ENCODE measurements at places on chromosomes 1 and 21.

GRCh38 chr1:245687636-245688535 is 533.1 kb downstream of the KIF26B start:
- DNase-seq: no peak

DNA sequence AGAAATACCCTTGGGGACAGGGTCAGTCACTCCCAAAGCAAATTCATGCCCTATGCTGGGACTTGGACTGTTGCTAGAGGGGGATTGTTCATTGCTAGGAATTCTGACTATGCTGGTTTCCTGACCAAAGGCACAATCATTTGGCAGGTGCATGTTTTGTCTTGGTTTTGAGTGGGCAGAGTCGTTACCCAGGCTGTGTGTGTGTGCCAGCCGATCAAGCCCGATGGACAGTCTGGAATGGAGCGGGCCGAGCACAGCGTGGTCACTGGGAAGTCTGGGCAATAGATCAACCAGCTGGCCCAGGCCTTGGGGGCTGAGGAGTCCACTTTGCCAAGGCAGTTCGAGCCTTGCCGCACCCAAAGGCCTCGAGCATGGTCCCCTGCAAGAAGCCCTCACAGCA is 60.9 kb downstream of the HTR6 start:
- no peak for DNase-seq

GRCh38 chr1:233904633-233905415 is at the start of gene SLC35F3:
Gene SLC35F3 (plus strand): TSS chr1:233904676.
- DNase-seq: peak; percentile 65

DNA sequence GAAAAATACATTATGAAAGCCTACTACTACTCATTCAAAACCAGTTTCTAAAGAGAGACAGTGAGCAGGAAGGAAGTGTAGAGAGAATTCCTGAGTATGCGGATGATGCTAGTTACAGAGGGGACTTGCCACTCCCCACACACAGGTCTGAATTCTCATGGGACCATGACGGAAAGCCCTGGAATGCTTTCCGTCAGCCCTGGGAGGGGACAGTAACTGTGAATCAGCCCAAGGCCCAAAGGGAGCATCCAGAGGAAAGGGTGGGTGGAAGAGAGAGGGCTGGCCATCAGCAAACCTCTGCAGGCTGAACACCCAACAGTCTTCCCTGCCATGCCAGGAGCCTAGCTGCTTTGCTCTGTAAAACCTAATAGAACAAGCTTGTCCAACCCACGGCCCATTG is 36.4 kb downstream of the RCSD1 start:
- no peak for DNase-seq

GRCh38 chr1:55781944-55782482 is 566.8 kb upstream of the USP24 start:
- DNase-seq: peak; percentile 67

DNA sequence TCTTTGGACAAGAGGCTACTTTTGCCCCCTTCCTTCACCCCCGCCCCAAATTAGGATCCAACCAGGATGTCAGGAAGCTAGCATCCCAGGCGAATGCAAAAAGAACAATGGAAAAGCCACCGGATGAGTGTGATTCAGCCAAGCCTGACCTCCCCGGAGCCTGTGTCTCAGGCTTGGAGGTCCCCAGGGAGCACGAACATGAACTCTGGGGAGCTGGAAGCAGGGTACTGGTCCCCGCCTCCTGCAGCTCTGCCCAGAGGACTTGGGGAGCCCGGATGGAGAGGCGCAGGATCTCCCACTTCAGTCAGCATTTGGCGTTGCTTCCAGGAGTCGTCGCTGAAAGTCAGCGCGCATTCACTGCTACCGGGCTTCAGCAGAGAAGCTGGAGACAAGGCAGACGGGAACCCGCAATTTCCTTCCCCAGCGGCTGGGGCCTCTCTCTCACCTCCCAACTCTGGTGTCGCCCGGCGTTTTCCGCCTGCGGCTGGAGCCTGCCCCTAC is 1.8 kb upstream of the TBX15 start:
- no peak for DNase-seq

DNA sequence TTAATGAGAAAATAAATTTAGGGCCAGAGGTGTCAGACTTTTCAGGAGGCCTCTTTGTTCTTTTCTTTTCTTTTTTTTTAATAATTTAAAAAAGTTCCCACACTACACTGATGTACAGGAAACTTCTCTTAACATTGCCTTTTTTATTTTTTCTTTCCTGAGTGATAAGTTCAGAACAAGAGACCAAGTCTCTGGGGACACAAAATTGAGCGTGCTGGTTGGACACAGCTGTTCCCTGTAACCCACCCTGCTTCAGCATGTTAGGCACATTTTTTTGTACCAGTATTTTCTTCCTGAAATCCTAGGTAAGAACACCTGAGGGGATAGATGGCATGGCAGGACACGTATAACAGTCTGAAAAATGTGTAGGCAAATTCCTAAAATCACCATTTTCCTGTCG is 50.1 kb downstream of the PBX1 start:
- no peak for DNase-seq

GRCh38 chr21:39064325-39065012 is 118.8 kb downstream of the PSMG1 start:
- DNase-seq: no peak

DNA sequence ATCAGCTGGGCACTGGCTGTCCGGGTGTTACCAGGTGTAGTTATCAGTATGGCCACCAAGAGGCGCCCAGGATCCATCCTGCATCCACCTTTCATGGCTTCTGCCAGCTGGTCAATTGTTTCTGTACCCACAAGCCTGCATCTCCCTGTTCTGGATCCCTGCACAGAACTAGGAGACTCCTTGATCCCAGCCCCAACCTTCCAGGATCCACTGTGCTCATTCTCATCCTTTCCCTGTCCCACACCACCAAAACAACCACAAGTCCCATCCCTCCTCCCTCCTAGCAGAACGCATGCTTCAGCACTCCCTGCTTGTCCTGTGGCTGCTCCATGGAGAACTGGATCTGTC is 27.2 kb upstream of the FOXE3 start:
- peak; percentile 12 for DNase-seq

GRCh38 chr1:236868625-236869467 is 73.8 kb downstream of the MTR start:
- DNase-seq: peak; percentile 13

GRCh38 chr21:39647476-39647875 is 34.7 kb downstream of the B3GALT5 start:
- DNase-seq: no peak

- no peak for DNase-seq
Observed at GRCh38 chr1:180167721-180168467, 13.2 kb downstream of the QSOX1 start.

- DNase-seq: no peak
Observed at GRCh38 chr1:95221306-95221705, 12.7 kb upstream of the RWDD3 start.

DNA sequence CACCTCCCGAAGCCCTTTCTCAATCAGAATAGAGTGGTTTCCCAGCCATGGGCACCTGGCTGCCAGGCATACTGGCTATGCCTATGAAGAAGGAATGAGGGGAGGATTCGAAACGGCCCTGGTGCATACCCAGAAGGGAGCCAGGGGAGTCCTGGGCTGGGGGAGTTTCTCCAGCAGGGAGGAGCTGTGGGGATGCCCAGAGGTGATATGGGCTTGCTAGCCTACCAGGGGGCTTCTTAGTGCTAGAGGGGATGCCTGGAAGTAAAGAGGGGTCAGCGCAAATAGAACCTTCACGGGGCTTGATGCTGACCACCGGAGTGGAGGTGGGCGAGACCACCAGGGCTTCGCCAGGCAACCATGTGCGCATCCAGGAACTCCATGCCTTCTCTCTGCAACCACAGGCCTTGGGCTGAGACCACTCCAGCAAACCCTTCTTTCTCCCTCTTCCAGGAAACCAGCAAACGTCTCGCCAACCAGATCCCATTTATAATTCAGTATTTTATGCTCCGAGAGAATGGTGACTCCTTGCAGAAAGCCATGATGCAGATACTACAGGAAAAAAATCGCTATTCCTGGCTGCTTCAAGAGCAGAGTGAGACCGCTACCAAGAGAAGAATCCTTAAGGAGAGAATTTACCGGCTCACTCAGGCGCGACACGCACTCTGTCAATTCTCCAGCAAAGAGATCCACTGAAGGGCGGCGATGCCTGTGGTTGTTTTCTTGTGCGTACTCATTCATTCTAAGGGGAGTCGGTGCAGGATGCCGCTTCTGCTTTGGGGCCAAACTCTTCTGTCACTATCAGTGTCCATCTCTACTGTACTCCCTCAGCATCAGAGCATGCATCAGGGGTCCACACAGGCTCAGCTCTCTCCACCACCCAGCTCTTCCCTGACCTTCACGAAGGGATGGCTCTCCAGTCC is 18.2 kb upstream of the MX1 start:
- DNase-seq: no peak

- no peak for DNase-seq
Observed at GRCh38 chr1:37410105-37410504, 64.3 kb upstream of the ZC3H12A start.

GRCh38 chr1:219517031-219517430 is 95.9 kb downstream of the ZC3H11B start:
- DNase-seq: no peak

GRCh38 chr1:115469703-115470476 is 131.8 kb upstream of the NGF start:
- DNase-seq: peak; percentile 6

DNA sequence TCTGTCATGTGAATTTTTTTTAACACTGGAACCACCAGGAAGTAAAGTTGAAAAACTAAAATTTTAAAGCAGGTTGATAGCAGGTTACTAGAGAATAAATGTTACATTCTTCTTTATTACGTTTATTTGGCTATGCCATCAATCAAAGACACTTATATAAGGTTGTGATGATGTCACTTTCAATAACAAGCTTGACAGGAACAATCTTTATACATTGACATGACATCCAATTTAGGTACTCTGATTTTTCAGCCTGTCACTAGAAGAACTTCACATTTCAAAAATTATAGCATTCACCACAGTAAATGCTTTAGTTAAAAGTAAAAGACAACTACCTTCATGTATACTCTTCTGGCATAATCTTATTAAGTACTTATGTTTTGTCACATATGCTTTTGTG is 696.8 kb upstream of the NCAM2 start:
- no peak for DNase-seq

DNA sequence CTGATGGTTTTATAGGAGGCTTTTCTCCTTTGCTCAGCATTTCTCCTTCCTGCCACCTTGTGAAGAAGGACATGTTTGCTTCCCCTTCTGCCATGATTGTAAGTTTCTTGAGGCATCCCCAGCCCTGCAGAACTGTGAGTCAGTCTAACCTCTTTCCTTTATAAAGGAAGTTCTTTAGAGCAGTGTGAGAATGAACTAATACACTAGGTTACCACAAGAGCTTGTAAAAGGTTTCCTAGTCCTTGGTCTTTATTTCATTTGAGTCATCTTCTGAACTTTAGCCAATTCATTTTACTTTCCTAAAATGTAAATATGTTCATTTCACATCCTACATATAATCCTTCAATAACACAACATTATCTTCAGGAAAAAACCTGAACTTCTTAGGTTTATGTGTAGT is 365.3 kb downstream of the HHIPL2 start:
- no peak for DNase-seq

GRCh38 chr1:104028416-104029035 is 278.8 kb downstream of the AMY1C start:
- DNase-seq: no peak

- no peak for DNase-seq
Observed at GRCh38 chr1:17763995-17764394, 8.9 kb downstream of the ACTL8 start.

GRCh38 chr1:223425550-223425949 is 32.3 kb downstream of the CCDC185 start:
- DNase-seq: no peak

- no peak for DNase-seq
Observed at GRCh38 chr1:163036671-163037070, 32.5 kb upstream of the RGS4 start.

- no peak for DNase-seq
Observed at GRCh38 chr1:107867897-107868296, 97.1 kb downstream of the VAV3 start.

DNA sequence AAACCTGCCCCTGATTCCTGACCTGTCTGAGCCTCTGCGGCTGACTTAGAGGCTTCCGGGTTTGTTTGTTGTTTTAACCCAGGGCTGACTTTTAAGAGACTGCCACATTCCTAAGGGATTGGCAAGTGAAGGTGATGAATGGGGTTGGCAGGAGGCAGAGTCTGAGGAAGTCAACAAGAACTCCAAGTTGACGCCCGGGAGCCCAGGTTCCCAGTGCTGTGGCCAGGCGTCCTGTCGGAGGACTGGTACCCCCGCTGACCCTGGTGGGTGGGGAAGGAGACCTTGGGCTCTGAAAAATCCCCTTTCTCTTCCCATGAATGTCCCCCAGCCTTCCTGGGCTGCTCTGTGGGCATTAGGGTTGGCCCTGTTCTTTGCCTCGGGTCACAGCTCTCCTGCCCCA is 19.7 kb upstream of the EPS8L3 start:
- no peak for DNase-seq

GRCh38 chr1:5989731-5990271 is 2.4 kb downstream of the NPHP4 start:
- no peak for DNase-seq

DNA sequence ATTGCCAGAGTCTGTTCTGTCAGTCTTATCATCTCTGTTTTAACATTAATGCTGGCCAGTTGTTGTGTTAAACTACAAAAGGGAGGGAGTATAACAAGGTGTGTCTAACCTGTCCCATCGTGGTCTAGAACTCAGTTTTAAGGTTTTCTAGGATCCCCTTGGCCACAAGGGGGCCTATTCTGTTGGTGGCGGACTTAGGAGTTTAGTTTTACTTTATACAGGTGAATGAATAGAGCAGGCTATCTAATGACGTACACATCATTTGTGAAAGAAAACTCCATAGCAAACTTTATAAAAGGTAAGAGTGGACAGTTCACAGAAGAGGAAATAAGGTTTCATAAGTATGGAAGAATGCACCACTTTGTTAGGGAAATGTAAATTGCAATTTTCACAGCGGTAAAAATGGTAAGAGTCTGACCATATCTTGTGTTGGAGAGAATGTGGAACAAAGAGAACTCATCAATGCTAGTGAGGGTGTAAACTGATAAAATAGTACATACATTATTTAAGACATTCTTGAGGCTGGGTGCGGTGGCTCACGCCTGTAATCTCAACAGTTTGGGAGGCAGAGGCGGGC is 2.5 kb upstream of the ATF6 start:
- DNase-seq: no peak

DNA sequence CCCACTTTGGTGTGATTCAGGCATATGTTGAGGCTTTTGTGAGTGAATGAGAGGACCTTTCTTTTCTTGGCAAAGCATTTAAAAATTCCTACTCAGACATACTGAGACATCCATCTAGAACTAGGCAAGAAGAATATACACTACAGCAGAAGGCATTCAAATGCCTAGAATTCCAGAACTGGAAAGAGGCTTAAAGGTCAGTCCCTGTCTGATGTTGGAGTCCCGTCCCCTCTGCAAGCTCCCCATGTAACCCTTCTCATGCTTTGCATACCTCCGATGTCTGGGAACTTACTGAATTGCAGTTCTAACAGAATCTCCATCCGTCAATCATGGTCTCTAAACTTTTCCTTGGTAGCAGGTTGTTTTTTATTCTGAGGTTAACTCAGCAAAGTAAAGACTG is 152.9 kb downstream of the ATP6V1G3 start:
- DNase-seq: no peak

GRCh38 chr21:41167348-41168342 is at the start of gene BACE2:
Gene BACE2 (plus strand): TSS chr21:41168160. CDS start chr21:41168264, 104 bp downstream.
- peak; percentile 51 for DNase-seq
